ENCODE measurements at places on chromosomes 13 and 19.

DNA sequence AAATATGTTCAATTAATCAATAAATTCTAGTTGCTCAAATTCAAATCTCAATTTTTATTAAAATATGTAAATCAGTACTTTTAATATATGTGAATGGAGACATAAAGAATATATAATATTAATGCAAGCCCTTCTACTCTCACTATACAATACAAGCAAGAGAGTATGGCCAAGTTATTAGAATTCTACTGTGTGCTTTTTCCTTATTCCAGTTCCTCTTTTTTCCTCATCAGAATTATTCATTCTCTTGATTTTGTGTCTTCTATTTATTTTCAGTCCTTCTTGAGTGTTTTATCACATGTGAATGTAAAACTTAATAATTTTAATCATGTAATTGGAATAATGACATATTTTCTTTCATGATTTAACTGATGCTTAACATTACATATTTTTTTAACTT, 276.8 kb downstream of the PCDH20 start:
- no peak for DNase-seq

DNA sequence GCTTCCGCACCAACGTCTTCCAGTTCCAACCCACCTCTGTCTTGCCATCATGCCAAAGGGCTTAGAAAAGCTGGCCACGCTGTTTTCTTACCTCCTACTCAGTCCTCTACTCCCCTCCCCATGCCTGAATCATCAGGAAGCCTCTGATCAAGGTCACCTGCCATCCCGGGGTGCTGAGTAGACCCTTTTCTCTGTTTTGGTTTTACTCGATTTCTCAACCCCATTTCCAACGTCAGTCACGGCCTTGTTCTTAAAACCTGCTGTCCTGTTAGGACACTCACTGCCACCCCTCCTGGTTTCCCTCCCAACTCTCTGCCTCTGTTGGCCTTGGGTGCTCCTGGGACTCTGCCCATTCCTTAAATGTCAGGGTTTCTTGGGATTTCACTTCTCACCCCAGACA, 350.1 kb downstream of the FOXO1 start:
- no peak for DNase-seq

- DNase-seq: no peak
Observed at GRCh38 chr13:83215627-83216026, 666.6 kb downstream of the SLITRK1 start.

- no peak for DNase-seq
Observed at GRCh38 chr13:24491845-24492244, 20.7 kb downstream of the PARP4 start.

GRCh38 chr19:46241626-46242025, 12.1 kb downstream of the IGFL1 start:
- no peak for DNase-seq

GRCh38 chr19:29704562-29705558, 10.2 kb downstream of the C19orf12 start:
- DNase-seq: no peak

DNA sequence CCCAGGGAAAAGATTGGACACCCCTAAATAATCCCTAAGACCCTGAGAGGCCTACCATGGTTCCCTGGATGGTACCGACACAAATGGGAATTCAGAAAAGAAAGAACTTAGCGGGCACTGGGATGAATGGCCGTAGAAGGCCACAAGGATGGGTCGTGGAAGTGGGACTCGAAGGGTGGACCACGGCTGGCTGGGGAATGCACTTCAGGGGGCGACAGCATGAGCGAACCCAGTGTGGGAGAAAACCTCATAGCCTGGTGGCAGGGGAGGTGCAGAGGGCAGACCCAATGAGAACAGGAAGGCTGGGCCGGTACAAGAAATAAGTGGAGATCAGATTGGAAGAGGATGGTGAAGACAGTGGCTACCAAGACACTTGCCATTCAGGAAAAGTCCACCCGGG, 28.7 kb downstream of the LATS2 start:
- DNase-seq: no peak

GRCh38 chr13:30510811-30511371, 45.2 kb upstream of the HMGB1 start:
- DNase-seq: no peak

GRCh38 chr13:98834254-98834960, 81.9 kb upstream of the SLC15A1 start:
- no peak for DNase-seq

DNA sequence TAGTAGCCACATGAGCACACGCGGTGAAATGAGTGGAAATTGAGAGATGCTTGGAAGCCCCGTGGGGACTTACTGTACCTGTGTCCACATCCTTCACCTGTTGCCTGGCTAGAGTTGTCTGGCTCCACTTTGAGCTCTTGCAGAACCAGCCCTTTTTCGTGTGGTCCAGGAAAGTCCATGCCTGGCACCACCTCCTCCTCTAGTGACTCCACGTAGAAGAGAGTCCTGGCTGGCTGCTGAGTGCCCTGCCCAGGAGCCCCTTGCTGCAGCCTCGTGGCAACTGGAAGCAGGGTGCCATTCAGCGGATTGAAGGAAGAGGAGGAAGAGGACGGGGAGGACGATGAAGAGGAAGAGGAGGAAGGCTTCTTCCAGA, 515 bp upstream of the ATXN8OS start:
- DNase-seq: no peak

GRCh38 chr13:49791315-49791710, 1.2 kb downstream of the KPNA3 start:
- no peak for DNase-seq

GRCh38 chr19:18385675-18386542, at the start of gene GDF15:
Gene GDF15, plus strand, starts transcription at chr19:18386158. Its CDS starts 32 bp downstream, at chr19:18386190.
- no peak for DNase-seq

DNA sequence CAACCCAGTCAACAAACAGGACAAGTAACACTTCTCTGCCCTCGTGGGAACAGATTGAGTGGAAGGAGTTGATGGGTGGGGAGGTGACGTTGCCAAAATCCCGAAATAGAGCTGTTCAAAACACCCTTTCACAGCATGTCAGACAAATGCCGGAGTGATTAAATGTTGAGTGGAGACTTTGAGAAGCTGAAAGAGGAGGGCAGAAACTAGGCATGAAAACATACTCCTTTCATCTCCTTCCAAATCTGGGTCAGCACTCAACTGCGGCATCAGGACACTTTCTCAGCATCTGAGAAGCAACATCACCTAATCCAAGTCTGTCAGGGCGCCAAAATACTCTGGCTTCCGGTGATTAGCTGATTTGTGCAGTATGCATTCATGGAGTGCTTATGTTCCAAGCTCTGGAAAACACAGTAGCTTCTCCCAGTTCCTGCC, 51.5 kb upstream of the MRI1 start:
- DNase-seq: no peak

DNA sequence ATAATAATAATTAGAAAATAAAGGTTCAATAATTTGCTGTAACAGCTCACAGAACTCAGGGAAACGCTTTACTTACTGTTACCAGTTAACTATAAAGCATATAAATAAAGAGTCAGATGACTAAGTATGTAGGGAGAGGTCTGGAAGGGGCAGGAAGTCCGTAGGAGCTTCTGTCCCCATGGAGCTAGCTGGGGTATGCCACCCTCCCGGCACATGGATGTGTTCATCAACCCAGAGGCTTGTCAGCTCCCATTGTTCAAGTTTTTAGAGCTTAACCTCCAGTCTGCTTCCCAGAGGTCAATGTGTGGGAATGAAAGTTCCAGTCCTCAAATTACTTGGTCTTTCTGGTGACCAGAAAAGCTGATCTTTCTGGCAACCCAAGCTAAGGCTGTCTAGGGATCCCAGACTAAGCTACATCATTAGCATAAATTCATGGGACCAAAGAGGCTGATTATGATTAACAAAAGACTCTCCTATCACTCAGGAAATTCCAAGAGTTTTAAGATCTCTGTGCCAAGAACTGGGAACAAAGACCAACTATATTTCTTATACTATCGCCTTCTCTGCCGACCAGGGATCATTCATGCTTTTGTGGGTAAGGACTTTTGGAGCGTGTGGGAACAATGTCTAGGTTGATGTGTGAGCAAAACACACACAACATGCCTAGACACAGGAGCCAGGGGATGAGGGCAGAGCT, 31.7 kb upstream of the ZNF507 start:
- DNase-seq: no peak

DNA sequence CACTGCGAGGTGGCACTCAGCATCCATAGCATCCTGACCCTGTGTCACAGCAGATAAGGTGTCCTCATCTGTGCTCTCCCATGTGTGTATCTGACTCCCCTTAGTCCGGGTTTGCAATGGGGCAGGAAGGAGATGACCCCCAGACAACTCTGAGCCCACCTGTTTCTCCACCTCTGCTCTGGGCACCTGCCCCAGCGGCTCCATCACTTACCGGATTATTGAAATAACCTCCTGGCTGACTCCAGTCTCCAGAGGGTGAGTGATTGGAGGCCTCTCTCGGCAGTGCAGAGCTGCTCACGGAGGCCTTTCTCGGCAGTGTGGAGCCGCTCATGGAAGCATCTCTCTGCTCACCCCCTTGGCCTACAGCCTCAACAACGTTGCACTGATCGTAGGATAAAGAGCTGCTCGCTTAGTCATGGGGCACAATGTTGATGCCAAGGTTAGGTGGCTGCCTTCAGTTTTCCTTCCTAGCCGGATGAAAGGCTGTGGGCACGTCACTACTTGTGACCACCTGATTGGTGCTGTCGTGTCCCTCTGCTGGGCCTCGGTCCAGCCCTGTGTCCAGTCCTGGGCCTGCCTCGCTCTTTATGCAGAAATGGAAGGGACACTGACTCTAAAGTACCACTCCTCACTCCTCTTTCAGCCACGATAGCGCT, 67.6 kb downstream of the TEX29 start:
- no peak for DNase-seq

- DNase-seq: no peak
Observed at GRCh38 chr13:26909477-26909876, 148.9 kb upstream of the GPR12 start.

GRCh38 chr13:97000295-97000925, 6.1 kb upstream of the OXGR1 start:
- no peak for DNase-seq

- no peak for DNase-seq
Observed at GRCh38 chr13:113116871-113117271, 5.7 kb upstream of the F10 start.

- DNase-seq: no peak
Observed at GRCh38 chr13:40679480-40679985, 13.1 kb upstream of the FOXO1 start.

DNA sequence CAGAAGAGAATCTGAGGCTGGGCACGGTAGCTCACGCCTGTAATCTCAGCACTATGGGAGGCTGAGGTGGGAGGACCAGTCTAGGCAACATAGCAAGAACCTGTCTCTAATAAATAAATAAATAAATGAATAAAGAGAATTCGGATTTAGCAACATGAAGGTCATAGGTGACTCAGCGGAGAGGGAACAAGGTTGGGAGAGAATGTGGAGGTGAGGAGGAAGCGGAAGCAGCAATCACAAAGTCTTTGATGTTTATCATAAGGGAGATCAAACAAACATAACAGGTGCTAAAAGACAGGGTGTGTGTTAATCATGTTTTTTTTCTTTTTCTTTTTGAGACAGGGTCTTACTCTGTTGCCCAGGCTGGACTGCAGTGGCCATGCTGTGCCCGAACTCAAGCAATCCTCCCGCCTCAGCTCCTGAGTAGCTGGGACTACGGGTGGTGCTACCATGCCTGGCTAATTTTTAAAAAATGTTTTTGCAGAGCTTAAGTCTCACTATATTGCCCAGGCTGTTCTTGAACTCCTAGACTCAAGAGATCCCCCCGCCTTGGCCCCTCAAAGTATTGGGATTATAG, 16.3 kb downstream of the PBX4 start:
- DNase-seq: no peak

DNA sequence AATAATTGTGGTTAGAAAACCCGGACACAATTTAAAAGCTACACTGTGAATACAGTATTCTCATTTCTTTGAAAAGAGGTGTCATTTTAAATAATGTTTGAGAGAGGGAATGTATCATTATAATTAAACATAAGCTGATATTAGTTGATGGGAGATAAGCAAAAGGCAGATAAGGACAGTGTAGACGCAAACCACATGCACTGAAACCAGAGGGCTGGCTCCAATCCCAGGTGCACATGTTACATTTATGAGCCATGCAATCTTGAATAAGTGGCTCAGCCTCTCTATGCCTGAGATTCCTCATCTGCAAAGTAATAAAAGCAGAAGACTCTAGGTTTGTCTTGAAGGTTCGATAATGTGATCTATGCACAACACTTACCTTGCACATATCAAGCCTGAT, 238.7 kb downstream of the EFNB2 start:
- no peak for DNase-seq
